CD14-positive monocyte (primary cell): ENCODE measurements at places on chromosomes 1 and 21.

GRCh38 chr21:43016728-43017127 is 42.4 kb downstream of the PKNOX1 start:
- DNase-seq, result no peak

DNA sequence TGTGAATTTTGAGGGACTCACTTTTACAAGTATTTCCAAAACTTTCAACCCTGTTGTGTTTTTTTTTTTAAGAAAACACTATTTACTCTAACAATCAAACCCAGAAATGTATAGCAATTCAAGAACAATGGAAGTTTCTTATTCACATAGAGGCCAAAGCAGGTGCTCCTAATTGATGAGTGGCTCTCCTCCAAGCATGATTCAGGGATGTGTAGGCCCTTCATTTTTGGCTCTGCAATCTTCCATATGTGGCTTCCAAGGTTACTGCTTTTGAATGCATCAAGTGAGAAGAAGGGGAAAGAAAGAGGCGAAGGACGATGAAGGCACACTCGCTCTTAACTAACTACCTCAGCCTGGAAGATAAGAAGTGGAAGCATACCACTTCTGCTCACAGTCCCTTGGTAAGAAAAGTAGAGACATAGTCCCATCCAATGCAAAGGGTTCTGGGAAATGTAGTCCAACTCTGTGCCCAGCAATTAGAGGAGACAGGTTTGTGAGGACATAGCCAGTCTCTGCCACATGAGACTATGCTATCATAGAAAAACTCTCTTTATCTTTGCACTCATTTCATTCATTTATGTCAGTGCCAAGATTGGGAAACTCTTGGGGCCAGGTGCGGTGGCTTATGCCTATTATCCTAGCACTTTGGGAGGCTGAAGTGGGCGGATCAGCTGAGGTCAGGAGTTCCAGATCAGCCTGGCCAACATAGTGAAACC is 46.0 kb downstream of the OPTC start:
- DNase-seq, result no peak

- DNase-seq, result no peak
Observed at GRCh38 chr1:223837206-223837605, 8.5 kb downstream of the TP53BP2 start.

- no peak for DNase-seq
Observed at GRCh38 chr21:15301736-15302135, 236.9 kb upstream of the NRIP1 start.

GRCh38 chr1:44499306-44499705 is 94.3 kb downstream of the RNF220 start:
- DNase-seq, result peak; percentile 61

GRCh38 chr1:2789164-2789985 is 12.1 kb downstream of the TTC34 start:
- DNase-seq, result no peak

- DNase-seq, result no peak
Observed at GRCh38 chr1:3837200-3837599, 19.8 kb downstream of the CEP104 start.

GRCh38 chr1:48236716-48237470 is 14.4 kb downstream of the SLC5A9 start:
- DNase-seq, result peak; percentile 57

DNA sequence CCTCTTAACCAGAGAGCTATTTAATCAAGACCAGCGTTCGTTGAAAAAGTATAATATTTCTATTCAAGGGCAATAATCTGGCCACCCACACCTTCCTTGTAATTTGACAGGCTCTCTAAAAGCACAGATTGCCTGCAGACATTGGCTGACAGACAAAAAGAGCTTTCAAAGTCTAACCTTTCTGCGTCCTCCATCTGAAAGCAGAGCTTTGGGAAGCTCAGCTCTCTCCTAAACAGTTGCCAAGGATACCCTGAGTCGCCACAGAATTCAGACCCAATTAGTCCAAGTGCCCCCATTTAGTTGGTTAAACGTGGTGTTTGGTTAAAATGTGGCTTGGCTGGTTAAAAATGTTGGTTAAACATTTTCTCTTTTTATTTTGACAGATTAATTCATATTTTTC is 33.7 kb upstream of the PLA2G2C start:
- DNase-seq, result no peak

DNA sequence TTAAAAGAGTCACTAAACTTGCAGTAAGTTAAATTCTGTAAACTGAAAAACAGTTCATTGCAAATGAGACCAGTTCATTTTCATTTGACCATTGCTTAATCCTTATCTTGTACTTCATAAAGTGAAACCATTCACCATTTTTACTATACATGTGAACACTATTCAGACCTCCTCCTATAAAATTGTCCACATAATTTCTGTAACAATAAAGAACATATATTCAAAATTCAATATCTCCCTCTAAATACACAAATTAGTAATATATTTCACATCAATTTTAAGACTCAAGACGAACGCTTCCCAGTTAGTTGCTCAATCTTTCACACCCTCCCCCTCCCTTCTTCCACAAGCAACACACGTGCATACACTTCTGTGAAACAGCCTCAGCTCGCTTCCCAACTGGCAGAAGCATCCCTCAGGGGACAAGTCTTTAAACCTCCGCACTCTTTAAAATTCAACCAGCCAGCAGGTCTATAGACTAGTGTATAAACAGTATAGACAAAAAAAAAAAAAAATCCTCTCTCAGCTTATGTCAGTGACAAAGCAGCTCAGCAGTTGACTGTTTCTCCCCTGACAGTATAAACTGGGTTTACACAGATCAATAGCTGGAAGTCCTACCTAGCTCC is 99.6 kb downstream of the DENND1B start:
- no peak for DNase-seq

DNA sequence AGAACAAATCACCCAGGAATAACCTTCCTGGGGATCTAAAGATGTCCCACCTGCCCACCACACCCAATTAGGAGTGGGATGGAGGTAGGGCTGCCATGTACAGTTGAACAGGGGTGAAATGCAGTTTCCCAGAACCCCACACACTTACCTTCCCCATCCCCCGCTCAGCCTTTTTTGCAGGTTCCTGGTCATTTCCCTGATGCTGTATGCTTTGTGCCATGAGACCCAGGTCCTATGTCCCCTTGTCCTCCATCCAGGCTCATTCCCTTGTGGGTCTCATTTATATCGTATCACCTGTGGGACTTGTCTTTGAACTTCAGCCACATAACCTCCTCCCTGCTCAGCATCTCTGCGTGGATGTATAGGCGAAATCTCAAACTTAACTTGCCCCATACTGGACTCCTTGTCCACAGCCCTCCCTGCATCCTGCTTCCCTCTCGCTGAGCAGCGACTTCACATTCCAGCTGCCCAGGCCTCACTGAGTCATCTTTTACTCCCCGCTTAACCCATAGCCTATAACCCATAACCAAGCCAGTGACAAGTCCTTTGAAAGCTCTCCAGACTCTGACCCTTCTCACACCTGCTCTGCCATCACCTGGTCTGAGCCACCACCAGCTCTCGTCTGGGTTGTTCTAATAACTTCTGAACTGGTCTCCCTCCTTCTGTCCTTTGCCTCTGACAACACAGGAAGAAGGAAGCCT is 4.7 kb downstream of the LDLRAD2 start:
- no peak for DNase-seq

DNA sequence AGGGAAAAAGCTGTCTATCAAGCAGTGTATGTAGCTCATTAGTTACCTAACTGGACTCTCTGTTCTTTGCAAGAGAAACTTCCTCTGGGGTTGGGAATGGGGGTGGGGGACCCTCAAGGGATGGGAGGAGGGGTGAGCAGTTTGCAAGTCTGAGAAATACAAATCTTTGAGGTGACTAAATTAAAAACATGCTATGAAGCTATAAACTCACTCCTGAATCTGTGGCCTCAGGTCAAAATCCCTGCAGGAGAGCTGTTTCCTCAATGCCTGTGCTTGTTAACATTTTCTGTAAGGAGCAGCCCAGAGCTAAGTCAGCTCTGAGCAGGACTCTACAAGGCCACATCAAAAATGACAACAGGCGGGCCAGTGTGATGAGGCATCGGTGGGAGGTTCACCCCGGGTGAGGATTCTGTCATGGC is 32.8 kb upstream of the PTPRC start:
- no peak for DNase-seq

DNA sequence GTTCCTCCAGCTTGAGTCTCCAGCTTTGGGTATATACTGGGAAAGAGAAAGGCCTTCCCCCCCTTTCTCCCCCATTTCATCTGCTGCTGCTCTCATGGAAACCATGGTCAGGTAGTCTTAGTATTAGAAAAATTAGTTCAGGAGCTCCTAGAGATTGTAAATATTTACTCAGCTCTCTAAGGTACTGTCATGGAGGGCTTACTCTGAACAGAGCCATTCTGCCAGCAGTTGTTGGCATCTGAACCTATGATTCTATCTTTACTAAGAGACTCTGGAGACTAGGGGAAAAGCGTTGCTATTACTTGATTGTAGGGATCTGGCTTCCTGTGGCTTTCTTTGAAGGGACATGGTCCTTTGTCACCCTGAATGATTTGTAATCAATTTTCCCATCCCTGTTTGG is 6.1 kb downstream of the INTS3 start:
- DNase-seq, result no peak

GRCh38 chr1:21084111-21084810 is 92.4 kb downstream of the EIF4G3 start:
- DNase-seq, result peak; percentile 40

- no peak for DNase-seq
Observed at GRCh38 chr1:62176597-62177312, 17.9 kb upstream of the L1TD1 start.

DNA sequence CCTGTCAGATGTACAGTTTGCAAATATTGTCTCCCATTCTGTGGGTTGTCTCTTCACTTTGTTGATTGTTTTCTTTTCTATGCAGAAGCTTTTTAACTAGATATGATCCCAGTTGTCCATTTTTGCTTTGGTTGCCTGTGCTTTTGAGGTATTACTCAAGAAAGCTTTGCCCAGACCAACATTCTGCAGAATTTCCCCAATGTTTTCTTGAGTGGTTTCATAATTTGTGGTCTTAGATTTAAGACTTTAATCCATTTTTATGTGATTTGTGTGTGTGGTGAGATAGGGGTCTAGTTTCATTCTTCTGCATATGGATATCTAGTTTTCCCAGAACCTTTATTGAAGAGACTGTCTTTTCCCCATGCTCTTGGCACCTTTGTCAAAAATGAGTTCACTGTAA is 116.9 kb downstream of the DUSP10 start:
- no peak for DNase-seq

DNA sequence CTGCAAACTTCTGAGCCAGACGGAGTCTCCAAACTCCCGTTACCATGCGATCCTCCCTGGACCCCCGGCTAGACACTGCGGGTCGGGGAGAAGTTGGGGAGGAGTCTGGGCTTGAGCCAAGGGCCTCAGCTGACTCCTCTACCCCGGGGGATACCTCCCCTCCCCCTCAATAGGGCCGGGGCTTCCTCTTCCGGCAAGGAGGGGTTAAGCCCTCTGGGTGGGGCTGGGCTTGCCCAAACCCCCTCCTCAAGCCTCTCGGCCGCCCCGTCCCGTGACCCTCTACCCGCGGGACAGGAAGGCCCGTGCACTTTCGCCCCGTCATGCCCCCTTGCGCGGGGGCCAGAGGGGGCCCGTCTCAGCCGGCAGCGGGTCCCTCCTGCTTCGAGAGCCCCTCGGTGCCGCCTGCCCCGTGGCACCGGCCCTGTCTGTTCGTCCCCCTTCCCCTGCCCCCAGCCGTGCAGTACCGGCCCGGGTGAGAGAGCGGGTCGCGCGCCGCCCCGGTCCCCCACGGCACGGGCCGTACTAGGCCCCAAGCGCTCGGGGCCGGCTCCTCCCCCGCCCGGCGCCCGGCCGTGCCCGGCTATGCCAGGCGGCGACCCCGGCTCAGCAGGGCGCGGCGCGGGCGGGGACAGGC is 652 bp downstream of the ARL8A start:
- DNase-seq, result peak; percentile 44

GRCh38 chr21:42279888-42280287 is 35.3 kb downstream of the TFF3 start:
- DNase-seq, result no peak

DNA sequence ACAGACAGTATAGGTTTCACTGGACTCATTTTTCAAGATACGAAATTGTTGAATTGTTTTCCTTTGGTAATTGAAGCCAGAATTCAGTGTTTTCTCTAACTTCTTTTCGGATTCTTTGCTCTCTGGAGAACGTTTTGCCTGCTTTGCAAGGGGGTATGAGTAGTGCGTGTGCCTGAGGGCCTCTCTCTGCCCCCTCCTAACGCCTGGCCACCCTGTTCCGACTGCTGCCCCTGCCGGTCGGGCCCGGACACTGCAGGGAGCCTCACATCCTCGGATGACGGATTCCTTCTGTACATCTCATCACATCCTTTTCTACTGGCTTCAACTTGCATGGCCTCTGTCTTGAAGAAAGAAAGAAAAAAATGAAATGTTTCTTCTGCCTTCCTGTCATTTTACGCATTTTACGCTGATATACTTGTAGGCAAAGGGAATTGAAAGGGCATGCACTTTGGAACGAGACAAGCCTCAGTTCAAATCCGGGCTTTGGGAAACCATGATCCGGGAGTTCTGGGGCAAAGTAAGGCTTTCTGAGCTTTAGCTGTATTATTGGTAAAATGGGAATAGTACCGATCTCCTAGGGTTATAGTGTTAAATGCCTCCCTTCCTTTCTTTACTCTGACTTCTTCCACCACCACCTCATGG is 65.1 kb downstream of the DISC1 start:
- no peak for DNase-seq

GRCh38 chr1:210400043-210400840 is 71.5 kb downstream of the HHAT start:
- peak; percentile 22 for DNase-seq

GRCh38 chr1:59199719-59200376 is 97.0 kb upstream of the FGGY start:
- no peak for DNase-seq

- DNase-seq, result no peak
Observed at GRCh38 chr1:202086579-202087350, 36.0 kb upstream of the GPR37L1 start.

DNA sequence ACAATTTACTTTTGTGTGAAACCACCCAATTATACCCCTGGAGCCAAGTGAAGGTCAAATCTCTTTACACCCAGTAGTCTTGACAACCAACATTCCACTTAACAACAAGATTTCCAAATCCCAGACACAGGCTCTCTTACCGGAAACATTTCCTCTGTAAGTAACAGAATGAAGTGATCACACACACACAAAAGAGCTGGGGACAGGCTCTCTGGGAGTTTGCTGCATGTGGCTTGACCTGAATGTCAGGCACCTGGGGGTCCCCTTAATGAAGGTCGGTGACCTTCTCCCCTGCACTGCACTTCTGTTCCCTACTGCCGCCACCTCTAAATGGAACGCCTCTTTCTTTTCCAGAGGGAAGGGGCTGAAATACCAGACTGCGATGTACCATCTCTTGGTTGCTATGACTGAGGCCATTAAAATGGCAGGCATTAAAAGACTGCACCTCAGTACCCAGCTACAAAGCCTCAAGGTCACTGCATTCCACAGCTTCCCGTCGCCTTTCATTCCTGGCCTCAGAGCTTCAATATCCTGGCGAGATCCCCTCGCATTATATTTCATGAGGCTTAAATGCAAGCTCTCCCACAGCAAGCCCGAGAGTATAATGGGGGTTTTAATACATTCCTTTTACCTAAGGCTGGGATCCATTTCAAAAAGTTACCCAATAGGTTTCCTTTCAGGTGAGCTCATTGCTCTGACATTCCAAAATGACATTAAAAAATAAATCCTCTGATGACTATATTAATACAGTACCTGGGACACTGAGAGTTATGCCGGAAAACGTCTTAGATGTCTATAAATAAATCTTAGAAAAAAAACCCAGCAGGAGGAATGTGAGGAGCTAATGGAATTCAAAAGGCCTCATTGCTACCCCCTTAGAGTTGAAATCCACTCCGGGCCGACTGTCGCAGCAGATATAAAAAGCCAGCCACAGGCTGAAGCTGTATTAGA is 90.9 kb upstream of the DIRAS3 start:
- DNase-seq, result no peak

- DNase-seq, result peak; percentile 40
Observed at GRCh38 chr1:62175568-62176179, 19.0 kb upstream of the L1TD1 start.
